ENCODE measurements at places on chromosomes 6 and 20.

DNA sequence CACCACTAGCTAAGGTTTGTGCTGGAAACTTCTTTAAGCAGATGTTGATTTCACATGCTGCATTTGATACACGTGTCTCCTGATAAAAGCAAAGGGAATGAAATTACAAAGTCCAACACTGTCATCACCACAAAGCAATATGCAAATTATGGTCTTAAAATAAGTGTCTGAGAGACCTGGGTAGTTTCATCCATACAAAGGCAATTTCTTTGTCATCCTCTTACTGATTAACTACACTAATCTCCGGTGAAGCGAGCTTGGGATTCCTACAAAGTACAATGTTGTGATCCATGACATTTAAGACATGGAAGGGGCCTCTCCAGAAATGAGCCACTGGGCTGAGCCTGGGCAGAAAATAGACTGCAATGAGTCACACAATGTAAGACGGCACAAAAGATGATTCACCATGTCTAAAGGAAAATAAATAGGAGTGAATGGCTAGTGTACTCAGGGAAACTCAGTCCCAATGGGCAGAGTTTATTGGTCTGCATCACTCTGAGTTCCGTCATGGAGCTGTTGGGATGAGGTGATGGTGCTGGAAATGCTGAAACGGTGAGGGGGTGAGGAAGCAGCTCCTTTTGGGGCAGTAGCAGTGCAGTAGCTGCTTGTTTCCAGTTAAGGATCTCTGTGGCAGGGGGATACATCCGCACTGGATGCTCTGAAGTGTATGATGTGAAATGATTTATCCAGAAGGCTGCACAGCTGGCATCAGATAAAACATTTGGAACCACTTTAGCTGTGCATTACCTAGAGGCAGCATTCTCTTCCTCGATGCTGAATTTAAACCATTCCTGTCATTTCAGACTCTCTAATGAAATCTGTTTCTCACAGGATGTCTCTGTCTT, 103.3 kb downstream of the IBTK start:
- DNase-seq, result peak; percentile 95

DNA sequence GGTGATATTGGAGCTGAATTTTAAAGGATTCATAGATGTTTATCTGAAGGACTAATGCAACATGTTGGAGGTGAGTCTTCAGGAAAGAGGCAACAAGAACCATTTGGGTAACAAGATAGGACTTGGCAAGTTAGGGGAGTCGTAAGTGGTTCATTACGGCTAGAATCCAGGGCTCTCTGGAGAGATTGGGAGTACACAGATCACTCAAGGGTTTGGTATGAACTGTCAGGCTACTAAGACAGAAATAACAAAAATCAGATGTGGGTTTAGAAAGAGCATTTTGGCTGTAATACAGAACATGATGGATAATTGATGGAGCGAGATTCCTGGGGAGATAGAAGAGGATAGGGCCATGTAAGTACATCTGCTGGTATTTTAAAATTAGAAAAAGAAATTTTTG, 86.3 kb upstream of the ESR1 start:
- DNase-seq, result no peak

GRCh38 chr6:17099401-17100059, 2.3 kb upstream of the STMND1 start:
- DNase-seq, result no peak

DNA sequence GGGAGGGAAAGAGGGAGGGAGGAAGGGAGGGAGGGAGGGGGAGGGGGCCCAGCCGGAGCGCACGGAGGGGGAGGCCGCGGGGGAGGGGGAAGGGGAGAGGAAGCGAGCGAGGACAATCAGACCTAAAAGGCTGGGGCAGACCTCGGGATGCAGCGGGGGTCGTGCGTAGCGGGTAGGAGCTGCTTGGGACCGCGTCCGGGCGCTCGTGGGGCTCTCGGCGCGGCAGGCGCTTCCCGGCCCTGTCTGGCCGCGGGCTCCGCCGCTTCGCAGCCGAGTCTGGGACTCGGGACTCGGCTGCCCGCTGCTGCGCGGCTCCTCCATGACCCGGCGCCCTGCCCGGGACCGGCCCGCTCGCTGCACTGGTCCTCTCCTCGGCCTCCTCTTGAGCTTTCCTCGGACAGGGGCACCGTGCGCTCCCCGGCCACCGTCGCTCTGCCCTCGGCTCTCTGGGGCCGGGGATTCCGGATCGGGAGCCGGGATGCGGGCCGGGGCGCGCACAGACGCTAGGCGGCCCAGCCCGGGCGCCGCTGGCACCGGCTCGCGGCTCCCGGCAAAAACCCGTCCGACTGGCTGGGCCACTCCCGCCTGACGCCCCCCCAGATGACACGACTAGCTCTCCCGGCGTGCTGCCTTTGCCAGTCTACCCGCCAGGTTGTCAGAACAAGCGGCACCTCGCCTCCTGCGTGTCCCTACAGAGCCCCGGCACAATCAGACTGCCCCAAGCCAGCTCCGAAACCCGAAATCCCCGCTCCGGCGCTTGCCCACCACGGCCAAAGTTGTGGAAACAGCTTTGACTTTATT, 2.2 kb downstream of the TFAP2A start:
- no peak for DNase-seq

DNA sequence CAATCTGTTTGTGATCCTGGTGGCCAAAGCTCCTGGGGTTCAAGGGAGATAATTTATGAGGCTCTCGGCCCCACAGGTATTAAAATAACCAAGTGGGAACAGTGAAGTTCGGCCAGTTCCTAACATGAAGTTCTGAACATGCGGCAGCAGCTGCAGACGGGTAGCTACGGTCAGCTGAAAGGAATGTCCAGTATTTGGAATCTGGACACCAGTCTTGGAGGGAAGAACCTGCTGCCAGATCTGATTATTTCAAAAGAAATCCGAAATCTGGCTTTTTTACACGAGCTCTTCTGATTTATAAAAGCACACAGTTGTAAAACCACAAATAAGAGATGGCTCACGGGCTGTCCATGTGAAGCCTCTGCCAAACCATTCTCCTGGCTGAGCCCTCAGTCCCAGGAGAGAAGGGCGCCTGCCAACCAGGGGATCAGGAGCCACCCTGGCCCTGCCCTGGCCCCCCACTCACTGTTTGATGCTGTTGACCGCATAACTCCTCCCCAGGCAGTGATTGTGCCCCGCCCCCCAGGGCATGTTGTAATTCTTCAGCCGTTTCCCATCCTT, 28.2 kb upstream of the KCNB1 start:
- peak; percentile 45 for DNase-seq

- peak; percentile 62 for DNase-seq
Measured at GRCh38 chr6:30690403-30691207, at the start of gene NRM. Gene NRM, minus strand, starts transcription at chr6:30690984. Its CDS starts 10 bp downstream, at chr6:30690974.

GRCh38 chr6:140660295-140660694, 1285.8 kb upstream of the CITED2 start:
- DNase-seq, result no peak

DNA sequence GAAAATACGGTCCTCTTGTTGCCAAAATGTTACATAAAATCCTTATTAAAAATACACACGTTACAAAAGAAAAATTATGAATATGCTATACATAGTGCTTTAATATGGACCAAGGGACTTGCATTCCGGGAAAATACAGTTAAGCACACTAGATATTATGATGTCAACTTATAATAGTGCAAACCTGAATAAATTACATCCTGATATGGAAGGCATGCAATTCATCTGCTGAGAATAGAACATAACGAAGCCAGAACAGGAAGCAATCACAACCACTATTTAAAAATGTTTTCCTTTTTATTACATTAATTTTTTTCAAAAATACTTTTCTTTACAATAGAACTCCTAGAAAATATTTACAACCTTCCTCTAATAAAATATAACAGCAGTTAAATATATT, 7.8 kb upstream of the MRPS10 start:
- no peak for DNase-seq

- no peak for DNase-seq
Measured at GRCh38 chr20:60789399-60789798, 462.7 kb upstream of the CDH4 start.

GRCh38 chr6:122998403-122998975, 2.5 kb downstream of the CLVS2 start:
- DNase-seq, result no peak

DNA sequence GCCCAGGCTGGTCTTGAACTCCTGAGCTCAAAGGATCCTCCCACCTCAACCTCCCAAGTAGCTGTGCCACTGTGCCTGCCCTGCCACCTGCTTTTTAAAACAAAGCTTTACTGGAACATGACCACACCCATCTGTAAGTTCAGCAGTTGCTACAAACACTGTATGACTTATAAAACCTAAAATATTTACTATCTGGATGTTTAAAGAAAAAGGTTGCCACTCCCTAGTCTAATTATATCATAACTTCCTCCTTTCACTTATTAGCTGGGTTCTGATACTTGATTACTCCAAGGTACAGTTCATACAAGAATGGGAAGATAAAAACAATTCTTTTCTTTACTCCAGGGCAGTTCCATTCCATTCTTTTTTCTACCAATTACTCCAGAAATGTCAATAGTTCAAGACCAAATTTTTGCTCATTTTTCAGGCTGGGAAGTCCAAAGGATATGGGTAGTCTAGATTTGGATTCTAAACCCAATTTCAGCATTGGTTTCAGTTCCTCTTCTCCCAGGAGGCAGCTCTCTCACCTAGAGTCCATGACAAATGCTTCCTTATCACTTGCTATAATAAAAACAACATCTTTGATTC, 63.1 kb downstream of the SEC63 start:
- DNase-seq, result no peak
